ENCODE measurements at places on chromosomes 3 and 15. TPM values are rescaled to one million over a fixed set of nuclear protein-coding genes. Genes with fewer than 3 reads are reported as not detected.

DNA sequence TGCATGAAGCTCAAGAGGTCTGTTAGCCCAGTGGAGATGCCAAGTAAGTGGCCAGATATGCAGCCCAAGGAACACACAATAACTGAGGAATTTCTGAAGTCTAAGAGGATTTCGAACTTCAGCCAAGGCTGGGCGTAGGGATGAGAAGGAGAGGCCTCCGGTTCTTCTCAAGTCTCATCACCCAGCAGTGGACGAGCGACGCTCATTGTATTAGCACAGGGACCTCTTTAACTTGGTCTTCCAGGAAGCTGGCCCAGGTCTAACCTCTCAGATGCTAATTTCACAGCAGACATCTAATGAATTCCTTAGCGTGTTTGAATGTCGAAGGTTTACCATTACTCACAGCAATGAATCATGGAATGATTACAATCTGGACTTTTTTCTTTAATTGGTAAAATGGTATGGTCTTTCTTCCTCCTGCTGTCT, 85.0 kb downstream of the HES1 start:
- no peak for DNase-seq

DNA sequence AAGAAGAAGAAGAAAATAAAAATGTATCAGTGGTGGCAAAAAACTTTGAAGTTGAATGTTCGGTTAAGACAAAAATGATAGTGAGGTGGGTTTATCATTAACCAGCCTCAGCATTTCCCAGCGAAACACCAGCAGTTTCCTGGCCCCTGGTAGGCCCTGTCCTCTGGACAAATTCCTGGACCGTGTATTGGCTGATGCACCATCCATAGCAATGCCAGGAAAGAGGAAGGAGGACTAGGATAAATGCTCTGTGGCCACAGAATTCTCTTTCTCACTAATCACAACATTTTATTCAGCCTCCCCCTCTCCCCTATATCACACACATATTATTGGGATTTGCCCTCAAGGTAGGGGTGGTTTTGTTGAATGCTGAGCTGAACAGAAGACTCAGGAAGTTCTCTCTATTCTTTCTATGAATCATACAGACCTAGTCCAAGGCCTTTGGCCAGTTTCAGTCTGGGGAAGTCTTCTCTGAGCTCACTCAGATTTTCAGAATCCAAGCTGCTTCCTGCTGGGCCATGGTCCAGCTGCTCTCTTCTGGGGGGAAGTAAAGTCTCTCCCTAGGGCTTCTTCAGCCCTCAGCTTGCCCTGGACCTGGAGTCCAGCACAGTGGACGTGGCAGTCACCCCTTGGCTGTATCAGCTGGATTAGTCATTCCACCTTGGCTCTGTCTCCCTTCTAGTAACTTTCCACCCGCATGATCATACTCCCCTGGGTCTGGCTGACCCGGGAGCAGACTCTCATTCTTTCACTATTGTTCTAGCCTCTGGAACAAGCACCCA, 27.6 kb downstream of the SLC28A1 start:
- no peak for DNase-seq

- no peak for DNase-seq
Measured at GRCh38 chr3:72246685-72247084, 461.7 kb upstream of the PROK2 start.

DNA sequence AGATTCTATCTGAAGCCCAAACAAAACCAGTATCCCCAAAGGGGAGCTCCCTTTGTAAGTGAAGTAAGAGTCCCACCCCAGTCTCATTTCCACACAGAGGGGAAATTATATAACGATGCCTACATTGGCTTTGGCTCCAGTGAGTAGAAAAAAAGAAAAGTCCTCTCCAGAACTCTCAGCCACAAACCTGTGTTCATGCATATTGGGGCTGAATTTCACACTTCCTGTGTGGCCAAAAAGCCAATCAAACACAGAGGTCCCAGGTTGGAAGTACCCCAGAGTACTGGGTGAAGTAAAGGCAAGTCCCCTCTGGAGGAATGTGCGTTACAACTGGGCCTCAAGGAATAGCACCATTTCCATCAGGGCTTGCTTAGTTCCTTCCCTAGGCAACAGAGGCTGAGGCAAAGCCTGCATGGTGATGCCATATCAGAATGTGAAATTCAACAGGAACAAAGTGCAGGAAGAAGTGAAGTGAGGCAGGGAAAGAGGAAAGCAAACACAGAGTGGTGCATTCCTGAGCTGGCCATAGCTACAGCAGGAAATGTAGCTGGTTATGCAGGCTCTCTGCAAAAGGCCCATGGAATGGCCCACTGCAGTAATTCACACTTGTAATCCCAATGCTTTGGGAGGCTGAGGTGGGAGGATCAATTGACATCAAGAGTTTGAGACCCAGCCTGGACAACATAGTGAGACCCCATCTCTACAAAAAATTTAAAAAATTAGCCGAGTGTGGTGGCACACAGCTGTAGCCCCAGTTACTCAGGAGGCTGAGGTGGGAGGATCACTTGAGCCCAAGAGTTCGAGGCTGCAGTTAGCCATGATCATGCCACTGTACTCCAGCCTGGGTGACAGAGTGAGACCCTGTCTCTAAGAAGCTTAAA, 16.6 kb upstream of the CX3CR1 start:
- DNase-seq, result no peak

DNA sequence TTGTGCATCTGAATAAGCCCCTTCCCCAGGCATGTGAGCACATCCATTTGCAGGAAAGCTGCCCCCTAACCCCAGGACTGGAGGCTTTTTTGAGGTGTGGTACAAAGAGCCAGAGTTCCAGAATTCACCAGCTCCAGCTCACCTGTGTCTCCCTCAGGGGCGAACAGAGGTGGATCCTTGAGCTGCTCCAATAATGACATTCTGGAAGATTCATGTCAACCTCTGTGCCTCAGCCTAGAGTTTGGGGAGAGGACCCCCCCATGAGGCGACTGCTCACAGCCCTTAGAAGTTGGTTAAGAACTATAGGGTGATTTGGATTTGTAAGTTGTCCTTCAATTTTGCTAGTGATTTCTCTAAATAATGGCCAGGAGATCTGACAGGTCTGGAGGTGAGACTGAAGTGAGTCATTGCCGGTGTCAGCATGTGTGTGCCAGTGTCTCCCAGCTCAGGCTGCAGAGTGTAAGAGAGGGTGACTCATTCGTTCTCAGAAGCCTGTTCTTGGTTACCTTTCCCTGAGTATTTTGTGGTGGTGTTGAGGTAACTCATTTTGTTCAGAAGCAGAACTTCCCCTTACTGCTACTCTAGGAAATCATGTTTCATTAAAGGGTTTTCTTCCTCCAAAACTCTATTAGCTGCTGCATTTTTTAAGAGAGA, 136.9 kb upstream of the TOPAZ1 start:
- no peak for DNase-seq

GRCh38 chr3:134543113-134543512, 57.3 kb downstream of the CEP63 start:
- no peak for DNase-seq

GRCh38 chr3:197736491-197737318, at the start of gene RUBCN:
TSS of gene RUBCN (minus strand) at chr3:197736904. CDS start at chr3:197736719, 185 bp downstream.
- peak; percentile 85 for DNase-seq

- no peak for DNase-seq
Measured at GRCh38 chr3:27885641-27886040, 163.5 kb upstream of the EOMES start.

- DNase-seq, result no peak
Measured at GRCh38 chr3:173009410-173009809, 131.6 kb downstream of the SPATA16 start.

DNA sequence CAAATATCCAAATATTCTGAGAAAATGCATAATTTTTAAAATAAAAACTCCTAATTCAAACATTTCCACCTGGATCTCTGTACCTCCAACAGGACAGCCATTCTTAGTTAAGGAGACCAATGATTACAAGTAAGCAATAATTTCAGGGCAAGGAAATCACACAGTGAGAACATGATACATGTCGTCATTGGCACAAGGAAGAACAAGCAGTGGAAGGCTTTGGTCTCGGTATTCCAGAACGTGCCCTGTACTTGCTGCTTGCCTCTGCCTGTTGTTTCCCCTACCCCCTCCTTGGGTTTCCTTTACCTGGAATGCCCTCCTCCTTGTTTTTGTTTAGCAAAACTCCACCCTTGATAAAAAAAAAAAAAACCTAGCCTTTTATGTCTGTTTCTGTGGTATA, 72.8 kb downstream of the PPM1L start:
- DNase-seq, result no peak

- no peak for DNase-seq
Measured at GRCh38 chr15:93703092-93703739, 528.1 kb upstream of the MCTP2 start.

- no peak for DNase-seq
Measured at GRCh38 chr3:89698208-89698830, 590.9 kb downstream of the EPHA3 start.

GRCh38 chr3:128489927-128490649, 2.9 kb downstream of the GATA2 start:
- no peak for DNase-seq

Gene KCNAB1
- 2.7 TPM for polyA plus RNA-seq

Measured in left renal cortex interstitium (tissue), 4 donors.